A673 (cell line): ENCODE measurements at places on chromosomes 2 and 18. TPM values are rescaled to one million over a fixed set of nuclear protein-coding genes. Genes with fewer than 3 reads are reported as not detected.

- no peak overlapping the region for H3K4me3 ChIP-seq
- H3K27ac ChIP-seq = no peak overlapping the region
- no peaks in the 10 kb centered on the region for H3K36me3 ChIP-seq
Observed at GRCh38 chr2:217652761-217653639, 349.8 kb downstream of the TNS1 start.

DNA sequence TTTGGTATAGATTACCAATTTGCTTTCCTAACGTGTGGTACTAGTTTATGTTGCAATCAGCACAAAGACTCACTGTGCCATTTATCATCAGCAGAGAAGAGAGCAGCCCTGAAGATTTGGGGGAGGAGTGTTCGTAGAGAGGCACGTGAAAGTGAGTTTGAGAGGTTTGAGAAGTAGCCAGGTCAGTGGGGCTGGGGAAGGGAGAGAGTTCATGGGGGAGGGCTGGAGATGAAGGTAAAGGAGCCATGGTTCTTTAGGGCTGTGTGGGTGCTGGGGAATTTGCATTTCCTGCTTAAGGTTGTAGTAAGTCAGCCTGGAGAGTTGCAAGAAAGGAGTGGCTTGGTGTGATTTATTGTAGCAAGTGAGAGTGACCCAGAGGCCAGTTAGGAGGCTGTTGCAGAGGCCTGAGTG is 172.1 kb downstream of the NEDD4L start:
- H3K4me1 ChIP-seq = no peaks in the 10 kb centered on the region
- H3K36me3 ChIP-seq = no peaks in the 10 kb centered on the region

DNA sequence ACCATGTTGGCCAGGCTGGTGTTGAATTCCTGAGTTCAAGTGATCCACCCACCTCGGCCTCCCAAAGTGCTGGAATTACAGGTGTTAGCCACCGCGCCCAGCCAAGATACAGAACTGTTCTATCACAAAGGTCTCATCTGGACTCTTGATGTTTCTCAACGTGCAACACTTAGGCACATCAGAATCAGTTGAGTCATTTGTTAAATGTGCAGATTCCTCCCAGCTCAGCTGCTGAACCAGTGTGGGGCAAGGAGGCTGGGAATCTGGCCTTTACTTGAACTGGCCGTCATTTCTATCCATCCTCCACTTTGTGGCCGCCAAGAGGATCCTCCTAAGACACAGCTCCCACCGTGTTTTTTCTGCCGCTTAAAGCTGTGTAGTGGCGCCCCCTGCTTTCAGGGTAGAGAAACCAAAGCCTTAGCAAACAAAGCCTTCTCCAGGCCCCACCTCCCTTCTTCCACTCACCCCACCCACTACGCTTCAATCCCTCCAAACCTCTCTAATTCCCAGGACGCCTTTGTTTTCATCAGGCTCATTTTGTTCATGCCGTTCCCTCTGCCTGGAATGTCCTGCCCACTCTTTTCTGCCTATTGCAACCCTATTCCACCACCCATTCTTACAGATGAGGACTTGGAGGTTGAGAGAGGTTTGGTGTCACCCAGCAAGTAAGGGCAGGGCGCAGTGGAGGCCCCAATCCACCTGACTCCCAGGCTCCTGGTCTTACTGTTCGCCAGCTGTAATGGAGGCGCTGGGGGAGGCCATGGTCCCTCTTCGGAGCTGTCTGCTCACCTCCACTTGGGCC is 776 bp upstream of the SPEG start:
- no peak overlapping the region for H3K4me3 ChIP-seq
- peaks cover 4% of the 10 kb centered on the region for H3K4me1 ChIP-seq
- H3K27ac ChIP-seq = no peak overlapping the region

DNA sequence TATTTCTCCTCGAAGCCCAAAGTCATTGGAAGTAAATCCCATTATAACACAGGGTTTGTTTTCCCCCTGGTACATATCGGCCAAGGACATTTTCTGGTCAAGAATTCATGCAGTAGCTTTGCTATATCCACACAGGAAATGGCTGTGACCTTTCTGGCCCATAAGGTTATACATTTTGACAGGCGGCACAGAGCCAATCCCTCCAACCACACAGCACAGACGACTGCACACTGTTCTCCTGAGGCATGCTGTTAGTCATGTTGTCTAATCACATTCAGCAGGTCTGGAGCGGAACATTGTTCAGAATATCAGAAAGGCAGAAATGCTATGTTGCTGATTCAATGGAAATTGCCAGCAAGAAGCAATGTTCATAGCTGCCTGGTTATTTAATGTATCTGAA is 742.3 kb upstream of the SLC8A1 start:
- no peak overlapping the region for H3K4me3 ChIP-seq
- no peak overlapping the region for H3K27ac ChIP-seq
- DNase-seq = peak; percentile 2
- no peaks in the 10 kb centered on the region for H3K4me1 ChIP-seq
- no peaks in the 10 kb centered on the region for H3K36me3 ChIP-seq
- no peaks in the 10 kb centered on the region for H3K27me3 ChIP-seq

DNA sequence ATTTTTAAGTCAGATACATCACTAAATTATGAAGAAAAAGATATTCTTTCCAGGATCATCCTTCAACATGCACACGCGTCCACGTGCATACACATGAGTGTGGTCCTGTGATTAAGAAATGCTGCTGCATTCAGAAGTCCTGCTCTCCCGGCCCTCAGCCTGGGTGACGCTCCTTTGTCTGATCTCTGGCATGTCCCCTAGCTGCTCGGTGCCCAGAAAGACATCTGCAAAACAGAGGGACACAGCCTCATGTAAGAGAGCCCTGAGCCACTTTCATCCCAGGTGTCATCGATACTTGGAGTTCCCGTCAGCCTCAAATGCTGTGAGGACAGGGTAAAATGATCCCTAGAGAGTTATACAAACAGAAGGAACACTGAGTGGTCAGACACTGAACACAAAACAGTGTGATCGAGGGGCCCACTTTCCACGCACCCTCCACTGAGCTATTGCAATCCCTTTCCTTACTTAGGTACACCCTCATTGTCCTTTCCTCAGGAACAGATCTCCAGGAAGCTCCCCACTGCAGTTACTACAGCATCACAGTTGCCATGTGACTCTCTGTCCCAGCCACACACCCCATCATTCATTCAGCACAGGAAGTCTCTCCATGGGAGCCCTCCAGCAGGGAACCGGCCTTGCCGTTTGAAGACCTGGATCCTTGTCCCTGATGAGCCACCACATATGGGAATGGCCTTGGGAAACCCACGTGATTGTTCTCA is 32.1 kb downstream of the CRACDL start:
- H3K4me3 ChIP-seq = no peak overlapping the region
- no peak overlapping the region for H3K27ac ChIP-seq
- no peaks in the 10 kb centered on the region for H3K27me3 ChIP-seq
- DNase-seq = peak; percentile 53

DNA sequence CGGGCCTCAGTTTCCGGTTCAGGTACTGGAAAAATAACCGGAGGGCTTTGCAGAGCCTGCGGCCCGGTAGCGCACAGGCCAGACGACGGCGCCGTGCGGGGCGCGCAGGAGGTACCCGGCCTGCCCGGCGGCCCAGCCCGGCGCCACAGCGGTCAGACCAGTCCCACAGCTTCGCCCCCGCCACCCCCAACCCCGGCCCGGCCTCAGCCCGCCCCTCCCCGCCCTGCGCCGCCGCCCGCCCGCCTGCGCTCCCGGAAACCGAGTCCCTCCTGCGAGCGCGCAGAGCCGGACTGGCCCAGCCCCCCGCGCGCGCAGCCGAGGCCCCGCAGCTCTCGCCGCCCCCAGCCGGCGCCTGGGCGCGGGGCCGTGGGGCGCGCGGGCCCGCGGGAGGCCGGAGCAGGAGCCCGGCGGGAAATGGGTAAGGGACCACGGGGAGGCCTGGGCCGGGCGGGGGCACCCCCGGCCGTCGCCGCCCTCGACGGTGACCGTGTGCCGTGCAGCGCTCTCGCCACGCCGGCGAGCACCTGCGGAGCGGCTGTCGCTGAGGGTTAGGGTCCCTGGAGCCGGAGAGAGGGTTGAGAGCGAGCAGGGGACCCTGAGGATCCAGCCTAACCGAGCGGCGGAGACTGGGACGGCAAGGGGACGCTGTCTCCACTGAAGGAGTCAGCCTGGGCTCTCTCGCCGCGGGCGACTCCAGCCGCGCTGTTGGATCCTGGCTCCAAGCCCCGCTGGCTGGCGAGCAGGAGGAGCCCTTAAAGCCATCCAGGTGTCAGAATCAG is 16.5 kb upstream of the PSD4 start:
- peaks cover 13% of the 10 kb centered on the region for H3K27me3 ChIP-seq
- H3K27ac ChIP-seq = no peak overlapping the region
- H3K4me1 ChIP-seq = no peaks in the 10 kb centered on the region
- no peak for DNase-seq
- H3K36me3 ChIP-seq = no peaks in the 10 kb centered on the region

DNA sequence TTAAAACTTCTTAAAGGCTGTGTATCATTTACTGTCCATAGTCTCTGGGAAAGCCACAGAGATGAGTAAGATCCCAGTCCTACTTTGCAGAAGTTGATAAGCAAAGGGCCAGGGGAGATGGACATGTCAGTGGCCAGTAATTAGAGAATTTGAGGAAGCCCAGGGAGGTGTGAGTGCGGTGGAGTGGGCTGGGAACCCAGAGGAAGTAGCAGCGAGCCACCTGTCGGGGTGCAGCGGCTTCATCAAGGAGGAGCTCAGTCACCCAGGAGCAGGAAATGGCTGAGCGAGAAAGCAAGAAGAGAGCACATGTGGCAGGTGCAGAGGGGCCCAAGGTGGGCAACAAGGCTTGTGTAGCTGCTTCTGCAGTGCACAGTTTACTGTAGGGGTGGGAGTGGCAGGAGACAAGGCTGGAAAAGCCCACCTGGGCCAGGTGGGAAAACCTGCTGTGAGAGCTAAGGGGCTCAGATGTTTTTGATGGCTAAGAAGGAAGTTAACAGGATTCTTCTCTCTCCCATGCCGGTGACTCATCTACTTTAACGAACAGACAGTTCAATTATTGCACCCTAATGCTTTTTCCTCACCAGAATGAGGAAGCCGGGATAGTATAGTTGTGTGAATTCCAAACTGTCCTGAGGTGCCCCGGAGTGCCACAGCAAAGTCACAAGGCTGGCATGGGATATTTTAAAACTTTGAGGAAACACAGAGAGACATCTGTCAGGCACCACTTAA is 34.8 kb upstream of the MGAT5 start:
- DNase-seq = no peak
- no peaks in the 10 kb centered on the region for H3K4me1 ChIP-seq

GRCh38 chr2:145654746-145655145 is 1134.8 kb upstream of the ZEB2 start:
- DNase-seq = no peak
- peak overlapping the region; percentile 83 for H3K27ac ChIP-seq
- H3K27me3 ChIP-seq = no peaks in the 10 kb centered on the region
- no peaks in the 10 kb centered on the region for H3K36me3 ChIP-seq
- H3K4me3 ChIP-seq = no peak overlapping the region

The CHST10 gene
- 10.9 and 11.3 TPM in 2 replicates for total RNA-seq

The ING5 gene
- total RNA-seq = 70.3 and 75.5 TPM in 2 replicates

The NT5DC4 gene
- not detected in 2 replicates for total RNA-seq

The UGT1A3 gene
- not detected in 2 replicates for total RNA-seq

The STARD6 gene
- not detected in 2 replicates for total RNA-seq

The NBEAL1 gene
- total RNA-seq = 14.1 and 15.8 TPM in 2 replicates
